ENCODE measurements at places on chromosomes 12 and 14.

GRCh38 chr12:4775936-4776335, 55.7 kb downstream of the GALNT8 start:
- DNase-seq, result no peak

DNA sequence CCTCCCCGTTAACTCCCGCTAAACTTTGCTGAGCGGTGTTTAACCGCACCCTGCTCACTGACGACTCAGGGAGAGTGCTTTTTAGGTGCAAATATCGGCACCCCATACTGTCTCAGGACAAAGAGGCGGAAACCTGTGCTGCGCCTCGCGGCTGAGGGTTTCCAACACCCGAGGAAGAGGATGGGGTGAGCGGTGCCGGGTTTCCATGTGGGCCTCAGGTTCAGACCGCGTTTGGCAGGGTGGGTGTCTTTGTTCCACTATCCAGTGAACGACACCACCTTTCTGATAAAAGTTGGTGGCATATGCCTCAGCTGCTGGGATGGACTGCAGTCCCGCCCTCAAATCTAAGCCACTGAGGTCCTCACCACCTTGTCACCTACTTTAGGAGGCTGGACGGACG, 3.0 kb downstream of the RFLNA start:
- DNase-seq, result no peak

DNA sequence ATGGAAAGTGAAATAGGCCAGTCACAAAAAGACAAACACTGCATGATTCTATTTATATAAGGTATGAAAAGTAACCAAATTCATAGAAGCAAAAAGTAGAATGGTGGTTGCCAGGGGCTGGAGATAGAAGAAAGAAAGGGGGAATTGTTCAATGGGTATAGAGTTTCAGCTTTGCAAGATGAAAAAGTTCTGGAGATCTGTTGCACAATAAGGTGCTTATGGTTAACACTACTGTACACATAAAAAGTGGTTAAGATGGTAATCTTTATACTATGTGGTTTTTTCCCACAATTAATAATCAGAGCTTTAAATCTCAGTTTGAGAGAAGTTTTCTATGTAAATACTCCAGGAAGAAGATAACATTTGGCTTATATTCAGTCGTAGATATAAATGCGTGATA, 73.4 kb downstream of the SLC38A4 start:
- DNase-seq, result no peak

GRCh38 chr12:15710860-15711510, 78.2 kb downstream of the EPS8 start:
- no peak for DNase-seq

GRCh38 chr12:46209914-46210872, 58.6 kb downstream of the SLC38A1 start:
- peak; percentile 65 for DNase-seq

- DNase-seq, result no peak
These were observed 25.1 kb upstream of the LRTM2 start for GRCh38 chr12:1795221-1795784.

DNA sequence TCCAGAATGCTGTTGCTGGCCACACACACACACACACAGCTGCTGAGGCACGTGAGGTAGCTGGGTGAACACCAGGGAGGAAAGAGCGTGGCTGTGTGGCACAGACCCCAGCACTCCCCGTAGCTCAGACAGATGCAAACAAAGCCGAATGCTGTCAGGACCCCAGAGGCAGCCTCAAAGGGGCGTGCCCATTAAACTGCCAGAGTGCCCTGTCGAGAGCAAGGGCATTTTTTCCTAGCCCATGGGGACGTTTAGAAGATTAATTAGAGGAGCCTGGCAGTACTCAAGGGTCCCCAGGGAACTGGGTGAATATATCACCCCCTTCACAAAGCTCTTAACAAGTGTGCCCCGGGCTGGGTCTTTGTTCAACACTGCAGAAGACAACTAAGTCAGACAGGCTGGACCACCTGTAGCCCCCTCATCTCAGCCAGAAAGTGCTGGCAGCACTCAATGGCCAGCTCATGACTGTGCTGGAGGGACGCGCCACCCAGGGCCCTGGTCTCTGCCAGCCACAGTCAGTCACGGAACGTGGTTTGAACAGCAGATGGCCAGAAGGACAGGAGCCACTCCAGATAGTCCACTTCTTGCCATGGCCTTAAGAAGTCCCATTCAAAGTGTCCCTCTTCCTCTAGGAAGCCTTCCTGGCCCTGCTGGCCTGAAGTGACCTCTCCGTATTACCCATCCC, 37.5 kb downstream of the TTC7B start:
- DNase-seq, result no peak

- DNase-seq, result no peak
These were observed 312.8 kb upstream of the MDGA2 start for GRCh38 chr14:47988175-47988574.

DNA sequence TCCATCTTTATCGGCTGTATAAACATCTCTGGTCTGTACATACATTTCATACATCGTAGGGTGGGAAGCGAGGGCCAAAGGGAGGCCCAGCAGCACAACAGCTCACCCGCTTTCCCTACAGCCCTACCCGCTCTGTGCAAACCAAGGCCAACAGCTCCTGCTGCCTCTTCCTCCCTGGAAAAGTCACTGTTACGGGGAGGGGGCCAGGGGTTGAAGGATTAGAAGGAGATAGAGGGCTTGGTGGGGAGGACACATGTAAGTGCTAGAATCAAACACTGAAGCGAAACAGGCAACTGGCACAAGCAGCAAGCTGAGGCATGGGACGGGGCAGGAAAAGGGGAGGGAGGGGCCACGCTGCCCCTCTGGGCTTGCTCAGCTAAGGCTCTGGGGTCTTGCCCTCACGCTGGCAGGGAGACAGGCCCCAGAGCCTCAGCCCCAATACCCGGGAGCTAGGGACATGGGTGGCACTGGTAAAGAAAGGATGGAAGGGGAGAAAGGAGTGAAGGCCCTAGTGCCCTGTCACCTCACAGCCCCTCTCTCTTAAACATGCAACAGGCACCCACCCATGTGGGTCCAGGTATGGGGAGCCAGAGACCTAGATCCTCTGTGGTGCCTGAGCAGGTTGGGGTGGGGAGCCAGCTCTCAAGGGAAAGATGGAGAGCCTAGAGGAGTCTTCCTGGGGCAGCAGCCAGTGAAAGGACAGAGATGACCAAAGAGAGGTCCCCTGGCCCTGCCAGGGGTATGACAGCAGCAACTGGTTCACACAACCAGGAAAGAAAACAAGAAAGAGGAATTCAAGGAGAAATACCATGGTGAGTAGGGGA, 14.4 kb downstream of the SPRYD3 start:
- no peak for DNase-seq

DNA sequence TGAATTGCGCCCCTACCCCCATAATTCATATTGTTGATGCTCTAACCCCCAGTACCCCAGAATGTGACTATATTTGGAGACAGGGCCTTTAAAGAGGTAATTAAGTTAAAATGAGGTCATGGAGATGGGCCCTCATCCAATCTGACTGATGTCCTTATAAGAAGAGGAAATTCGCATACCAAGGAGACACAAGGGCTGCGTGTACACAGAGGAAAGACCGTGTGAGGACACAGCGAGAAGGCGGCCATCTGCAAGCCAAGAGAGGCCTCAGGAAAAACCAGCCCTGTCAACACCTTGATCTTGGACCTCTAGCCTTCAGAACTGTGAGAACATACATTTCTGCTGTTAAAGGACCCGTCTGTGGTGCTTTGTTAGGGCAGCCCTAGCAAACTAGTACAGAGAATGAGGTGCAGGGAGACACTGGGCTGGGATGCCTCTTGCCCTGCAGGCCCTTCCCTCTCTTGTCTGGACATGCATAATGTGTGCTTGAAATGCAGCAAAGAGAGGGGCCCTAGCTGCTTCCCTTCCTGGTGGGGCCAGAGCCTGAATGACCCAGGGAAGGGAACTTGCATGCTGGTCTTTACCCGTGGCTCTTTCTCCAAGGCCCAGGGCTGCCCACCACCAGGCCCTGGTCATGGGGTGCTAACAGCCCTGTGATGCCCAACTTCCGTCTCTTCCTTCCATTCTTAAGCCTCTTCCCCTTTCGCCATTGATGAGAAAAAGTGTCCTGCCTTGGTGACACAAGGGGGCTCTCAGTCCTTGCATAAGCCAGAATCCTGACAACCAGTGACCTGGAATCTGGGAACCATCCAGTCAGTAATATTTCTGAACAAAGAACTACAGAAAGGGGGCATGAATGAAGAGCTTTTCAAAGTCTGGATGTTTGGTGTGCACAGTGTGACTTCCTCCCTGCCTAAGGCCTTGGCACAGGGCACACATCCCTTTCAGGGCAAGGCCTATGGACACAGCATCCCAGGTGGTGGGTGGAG, 50.0 kb upstream of the GPATCH2L start:
- DNase-seq, result no peak

GRCh38 chr12:93025145-93026103, 96.3 kb upstream of the EEA1 start:
- DNase-seq, result no peak

- DNase-seq, result no peak
These were observed 15.1 kb downstream of the PIGH start for GRCh38 chr14:67584978-67585377.

DNA sequence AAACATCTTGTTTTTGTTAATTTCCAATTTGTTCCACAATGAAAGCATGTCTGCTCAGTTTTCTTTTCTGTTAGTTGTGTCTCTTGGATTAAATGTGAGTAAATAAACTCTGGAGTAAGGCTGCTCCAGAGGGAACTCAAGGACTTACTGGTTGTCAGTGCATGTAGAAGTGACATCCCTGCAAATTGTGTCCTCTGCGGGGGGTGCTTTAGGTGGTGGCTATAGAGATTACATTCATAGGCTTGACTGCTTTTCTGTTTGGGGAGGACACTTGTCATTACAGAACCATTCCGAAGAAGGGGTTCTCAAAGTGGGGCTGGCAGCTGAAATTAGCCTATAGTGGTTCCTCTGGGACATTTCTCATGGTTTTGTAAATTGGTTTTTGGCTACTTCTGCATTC, 8.8 kb downstream of the TMTC2 start:
- no peak for DNase-seq

- no peak for DNase-seq
These were observed 69.2 kb upstream of the ETV6 start for GRCh38 chr12:11580125-11580751.

DNA sequence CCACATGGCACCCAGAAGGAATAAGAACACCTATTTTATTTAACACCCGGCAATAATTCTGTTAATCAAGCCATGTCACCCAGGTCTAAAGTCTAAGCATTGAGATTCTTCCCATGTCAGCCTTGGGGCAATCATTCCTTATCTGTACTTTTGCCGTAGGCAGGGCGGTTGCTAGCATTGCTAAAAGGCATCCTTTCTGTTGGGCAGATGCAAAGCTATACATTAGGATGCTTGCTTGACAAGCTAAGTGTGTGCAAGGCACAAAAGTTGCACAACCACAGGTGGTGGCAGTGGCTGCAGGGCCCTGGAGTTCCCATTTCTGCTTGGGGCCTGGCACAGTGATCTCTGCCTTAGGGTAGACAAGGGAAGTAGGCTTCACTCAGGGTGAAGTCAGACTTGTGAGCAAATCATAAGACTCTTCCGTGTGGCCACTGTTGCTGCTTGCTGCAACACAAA, 12.5 kb upstream of the GALNT6 start:
- no peak for DNase-seq

GRCh38 chr12:28869197-28869596, 279.9 kb upstream of the FAR2 start:
- DNase-seq, result no peak

- DNase-seq, result no peak
These were observed 86.0 kb upstream of the ATF1 start for GRCh38 chr12:50677858-50678257.

DNA sequence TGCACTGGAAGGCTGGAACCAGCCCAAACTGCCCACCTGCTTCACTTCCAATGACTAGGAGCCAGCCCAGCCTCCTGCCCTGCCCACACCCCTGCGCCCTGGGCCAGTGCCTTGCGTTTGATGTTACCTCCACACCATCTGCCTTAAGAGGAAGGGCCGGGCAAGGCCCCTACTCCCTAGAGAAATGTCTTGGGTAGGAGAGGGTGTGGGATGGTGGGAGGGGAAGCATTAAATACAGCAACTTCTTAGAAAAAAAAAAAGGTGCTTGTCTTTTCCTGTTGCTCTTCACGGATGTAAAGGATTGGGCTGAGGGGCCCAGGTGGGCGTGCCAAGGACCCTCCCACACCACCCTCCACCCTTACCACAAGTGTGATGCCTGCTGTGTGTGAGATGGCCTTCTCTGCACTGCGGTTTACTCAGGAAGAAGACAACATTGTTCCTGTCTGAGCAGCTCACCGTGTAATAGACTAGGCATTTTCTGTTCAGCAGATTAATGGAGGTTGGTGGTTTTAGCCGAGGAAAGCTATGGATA, 99.9 kb downstream of the NINJ2 start:
- peak; percentile 89 for DNase-seq

DNA sequence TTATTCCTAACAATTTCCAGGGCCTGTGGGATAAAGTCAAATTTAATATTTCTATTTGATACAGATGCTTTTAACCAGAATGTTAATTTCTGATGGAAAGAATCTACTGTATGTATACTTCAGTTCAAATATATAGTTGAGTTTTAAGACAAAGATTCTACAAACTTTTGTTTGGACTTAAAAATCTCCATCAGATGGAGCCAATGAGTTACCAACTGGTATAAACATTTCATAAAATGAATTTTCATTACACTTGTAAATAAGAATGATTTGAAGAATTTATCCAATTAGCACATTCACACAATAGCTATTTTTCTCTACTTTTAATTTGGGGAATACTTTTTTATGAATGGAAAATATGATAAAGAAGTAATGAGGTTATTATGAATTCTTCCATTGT, 425.2 kb upstream of the MIS18BP1 start:
- DNase-seq, result no peak

DNA sequence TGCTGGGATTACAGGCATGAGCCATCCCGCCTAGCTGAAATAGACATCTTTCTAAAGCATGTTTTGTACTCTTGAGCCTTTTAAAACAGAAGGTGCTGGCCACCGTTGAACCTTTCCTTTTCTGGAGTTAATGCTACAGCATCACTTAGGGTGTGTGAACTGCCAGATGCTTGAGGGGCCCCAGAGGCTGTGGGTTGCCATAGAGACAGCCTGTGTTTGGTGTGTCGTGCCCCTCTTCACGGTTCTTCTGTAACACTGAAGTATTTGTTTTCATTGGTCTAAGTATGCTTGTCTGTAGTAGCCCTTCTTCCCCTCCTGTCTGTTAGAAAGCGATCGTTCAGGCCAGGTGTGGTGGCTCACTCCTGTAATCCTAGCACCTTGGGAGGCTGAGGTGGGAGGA, 30.8 kb downstream of the PLEKHG3 start:
- no peak for DNase-seq

GRCh38 chr12:22340143-22340542, 5.6 kb upstream of the ST8SIA1 start:
- no peak for DNase-seq

- no peak for DNase-seq
These were observed 113.0 kb downstream of the TMEM30B start for GRCh38 chr14:61168141-61168540.

- DNase-seq, result no peak
These were observed 2.6 kb downstream of the RNASE1 start for GRCh38 chr14:20799892-20800544.
